ENCODE measurements at places on chromosomes 5 and 9.
A peak's percentile ranks its signal among the peaks of the same experiment; 100 is the strongest.

- no peak for ATAC-seq
These were observed 117.8 kb downstream of the FGF18 start for GRCh38 chr5:171537070-171537849.

- no peak for ATAC-seq
These were observed 51.3 kb downstream of the DENND4C start for GRCh38 chr9:19281801-19282200.

- no peak for ATAC-seq
These were observed 7.9 kb downstream of the PDE6A start for GRCh38 chr5:149936700-149937091.

DNA sequence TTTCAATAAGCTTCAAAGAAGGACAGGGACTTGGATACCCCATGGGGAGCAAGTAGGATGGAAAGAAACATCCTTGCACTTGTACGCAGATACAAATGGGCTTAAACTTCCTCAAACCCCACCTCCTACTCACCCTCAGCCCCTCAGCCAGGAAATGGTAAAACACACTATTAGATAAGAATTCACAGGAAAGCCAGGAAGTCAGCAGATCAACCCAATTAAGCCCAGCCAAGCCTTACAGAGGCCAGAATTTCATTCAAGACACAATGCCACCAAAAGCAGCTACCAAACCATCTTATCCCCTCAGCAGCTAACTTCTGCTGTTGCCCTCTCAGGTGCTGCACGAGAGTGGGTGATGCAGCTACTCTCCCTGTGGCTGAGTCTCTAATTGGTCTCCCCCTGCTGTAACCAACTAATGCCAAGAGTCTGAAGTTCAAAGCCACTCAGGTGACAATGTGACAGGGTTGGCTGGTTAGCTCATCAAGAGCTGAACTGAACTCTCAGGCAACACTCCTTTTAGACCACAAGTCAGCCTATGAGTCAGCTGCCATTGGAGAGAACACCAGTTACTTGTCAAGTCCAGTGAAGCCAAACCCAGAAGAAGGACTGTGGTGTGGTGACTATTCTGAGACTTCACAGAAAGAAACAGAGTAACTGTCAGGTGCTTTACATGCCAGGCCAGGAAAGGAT lies 201.9 kb downstream of the ZNF608 start:
- ATAC-seq = no peak

GRCh38 chr5:38228914-38229313 lies 29.4 kb upstream of the EGFLAM start:
- no peak for ATAC-seq

DNA sequence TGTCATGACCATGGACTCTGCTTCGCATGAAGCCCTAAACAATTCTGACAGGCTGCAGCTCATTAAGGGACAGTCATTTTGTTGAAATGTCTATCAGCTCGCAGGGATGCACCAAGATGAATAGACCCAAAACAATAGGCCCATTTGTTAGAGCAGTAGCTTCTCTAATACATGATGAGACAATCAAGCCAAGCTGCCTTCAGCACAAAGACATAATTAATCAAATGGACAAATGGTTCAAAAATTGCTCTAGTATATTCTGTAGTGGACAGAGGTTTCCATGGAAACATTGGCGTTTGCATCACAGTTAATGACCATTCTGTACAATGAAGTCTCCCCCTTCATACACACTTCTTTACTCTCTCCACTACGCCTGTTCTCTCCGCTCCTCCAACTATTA lies 274.6 kb downstream of the ANXA1 start:
- peak; percentile 96 for ATAC-seq

GRCh38 chr5:163533223-163533622 lies 27.8 kb downstream of the MAT2B start:
- no peak for ATAC-seq

- ATAC-seq = peak; percentile 57
These were observed 714.2 kb upstream of the C9orf72 start for GRCh38 chr9:28287455-28287854.

DNA sequence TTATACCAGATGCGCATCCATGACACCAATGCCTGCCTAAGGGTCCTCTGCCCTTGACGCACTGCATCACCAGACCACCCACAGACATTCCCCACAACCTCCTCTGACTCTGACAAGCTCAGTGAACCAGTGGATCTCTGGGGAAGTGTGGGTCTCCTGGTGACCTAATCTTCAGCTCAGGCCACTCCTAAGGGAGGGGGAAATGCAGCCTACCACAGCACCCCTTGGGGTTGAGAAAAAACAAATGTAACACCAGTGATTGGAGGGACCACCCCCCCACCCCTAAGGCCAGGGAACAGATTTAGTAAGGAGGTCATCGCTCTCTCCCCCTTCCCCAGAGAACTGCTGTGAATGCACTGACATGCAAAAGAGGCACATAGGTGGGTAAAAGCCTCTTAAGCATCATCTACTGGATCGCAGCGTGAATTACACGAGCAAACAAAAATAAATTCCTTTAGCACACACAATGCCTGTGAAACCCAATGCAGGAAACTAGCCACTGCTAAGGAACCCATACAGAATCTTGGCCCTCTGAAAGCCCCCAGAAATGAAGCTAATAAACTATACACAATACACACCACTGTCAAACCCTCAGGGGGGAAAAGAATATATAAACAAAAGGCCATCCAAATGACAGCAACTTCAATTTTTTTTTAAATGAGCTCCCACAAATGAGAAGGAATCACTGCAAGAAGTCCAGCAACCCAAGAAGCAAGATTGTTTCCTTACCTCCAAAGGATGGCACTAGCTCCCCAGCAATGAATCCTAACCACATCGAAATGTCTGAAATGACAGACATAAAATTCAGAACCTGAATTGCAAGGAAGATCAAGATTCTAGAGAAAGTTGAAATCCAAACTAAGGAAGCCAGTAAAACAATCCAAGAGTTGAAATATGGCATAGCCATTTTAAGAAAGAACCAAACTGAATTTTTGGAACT lies 513.7 kb upstream of the PTGER4 start:
- no peak for ATAC-seq

DNA sequence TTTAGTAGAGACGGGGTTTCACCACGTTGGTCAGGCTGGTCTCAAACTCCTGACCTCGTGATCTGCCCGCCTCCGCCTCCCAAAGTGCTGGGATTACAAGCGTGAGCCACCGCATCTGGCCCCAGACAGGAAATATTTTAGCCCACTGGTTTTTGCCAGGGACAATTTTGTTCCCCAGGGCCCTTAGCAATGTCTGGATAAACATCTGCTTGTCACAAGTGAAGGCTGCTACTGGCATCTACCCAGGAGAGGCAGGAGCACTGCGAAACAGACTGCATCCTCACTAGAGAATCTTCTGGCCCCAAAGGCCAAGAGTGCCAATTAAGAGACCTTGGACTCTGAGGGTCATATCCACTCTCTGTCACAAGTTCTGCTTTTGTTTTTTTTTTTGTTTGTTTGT lies 2.4 kb upstream of the TPRN start:
- no peak for ATAC-seq

GRCh38 chr5:151595411-151595826 lies 4.3 kb upstream of the FAT2 start:
- ATAC-seq = no peak
